ENCODE measurements at places on chromosomes 13 and 19.

GRCh38 chr13:95317039-95317989, 16.1 kb upstream of the ABCC4 start:
- DNase-seq = no peak

DNA sequence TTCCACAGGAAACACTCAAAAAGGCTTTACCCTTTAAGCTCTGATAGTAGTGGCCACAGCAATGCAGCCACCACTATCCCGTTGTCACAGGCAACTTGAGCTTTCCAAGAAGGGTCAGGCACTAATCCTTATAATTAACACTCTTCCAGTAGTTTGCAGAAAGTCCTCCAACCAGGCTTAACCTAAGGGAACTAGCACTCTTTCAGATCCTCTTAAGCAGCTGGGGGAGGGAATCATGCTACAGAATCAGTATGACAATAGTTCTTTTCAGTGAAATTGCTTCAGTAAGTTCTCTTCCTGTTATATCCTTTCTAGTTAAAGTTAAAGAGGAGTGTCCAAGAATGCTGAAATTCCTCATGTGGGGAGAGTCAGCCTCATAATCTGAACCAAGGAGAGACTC, 82.2 kb downstream of the TNFSF11 start:
- DNase-seq = no peak

- peak; percentile 54 for DNase-seq
These were observed 9.2 kb upstream of the FBN3 start for GRCh38 chr19:8158411-8159074.

DNA sequence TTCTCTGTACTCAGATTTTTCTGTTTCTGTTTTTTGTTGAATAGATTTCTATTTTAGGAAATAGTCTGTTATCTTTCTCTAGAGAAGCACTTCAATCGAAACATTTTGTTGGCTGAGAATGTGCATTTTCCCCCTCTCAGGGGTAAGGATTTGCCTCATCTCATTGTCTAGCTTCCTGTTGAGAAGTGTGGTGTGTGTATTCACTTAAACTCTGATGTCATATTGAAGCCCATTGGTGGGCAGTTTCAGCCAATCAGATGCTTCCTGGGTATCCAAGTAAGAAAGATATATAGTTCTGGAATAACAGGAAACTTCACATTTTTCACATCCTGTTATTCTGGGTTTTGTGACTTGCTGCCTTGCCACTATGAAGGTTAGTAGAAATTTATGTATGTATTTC, 87.6 kb downstream of the ARHGEF7 start:
- peak; percentile 65 for DNase-seq

DNA sequence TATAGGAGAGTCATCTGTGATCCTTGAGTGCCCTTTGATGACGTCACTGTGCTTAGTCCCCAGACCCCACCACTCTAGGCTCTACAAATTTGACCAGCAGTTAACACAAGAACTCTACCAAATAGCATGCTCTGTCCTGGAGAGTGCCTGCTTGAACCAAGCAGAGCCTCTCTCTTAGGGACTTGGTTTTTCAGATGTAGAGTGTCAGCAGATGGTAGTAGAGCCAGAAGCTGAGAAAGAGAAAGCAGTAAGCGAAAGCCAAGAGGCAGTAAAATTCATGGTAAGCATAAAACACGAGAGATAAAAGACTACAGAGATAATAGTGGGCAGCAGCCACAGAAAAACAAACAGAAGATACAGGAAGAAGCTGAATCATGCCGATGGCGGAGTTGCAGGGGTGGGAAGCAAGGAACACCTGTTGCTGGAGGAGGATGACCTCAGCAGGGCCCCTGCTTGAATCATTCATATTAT, 193.3 kb downstream of the SLC7A1 start:
- DNase-seq = no peak

- no peak for DNase-seq
These were observed 142.3 kb upstream of the EDNRB start for GRCh38 chr13:78060966-78061365.

- peak; percentile 32 for DNase-seq
These were observed 776 bp downstream of the DNAJC3 start for GRCh38 chr13:95677564-95678266.

DNA sequence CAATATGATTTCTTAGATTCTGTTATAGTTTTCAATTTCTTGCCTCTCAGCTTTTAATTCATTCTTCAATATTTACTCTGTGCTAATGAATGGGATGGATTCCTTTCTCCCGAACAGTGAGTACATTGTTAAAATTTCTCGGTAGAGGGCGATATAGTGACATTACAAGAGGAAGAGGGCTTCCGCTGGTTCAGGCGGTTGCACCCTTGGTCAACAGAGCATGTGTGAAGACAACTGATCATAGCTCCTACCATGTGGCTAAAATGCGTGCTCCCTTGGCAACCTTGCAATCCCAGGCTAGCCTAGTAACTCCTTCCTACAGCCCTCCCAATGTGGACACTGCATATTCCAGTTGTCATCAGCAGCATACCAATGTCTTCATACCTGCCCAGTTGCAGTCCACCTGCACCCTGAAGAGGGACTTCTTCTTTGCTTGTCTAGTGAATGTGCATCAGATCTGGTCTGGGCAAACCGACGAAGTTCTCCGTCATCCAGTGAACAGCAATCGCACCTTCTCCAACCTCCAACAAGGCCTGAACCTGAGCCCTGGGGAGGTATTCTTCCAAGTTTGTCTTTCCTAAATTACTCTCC, 653.0 kb upstream of the GPC6 start:
- DNase-seq = peak; percentile 21

- DNase-seq = no peak
These were observed 16.0 kb downstream of the RFX1 start for GRCh38 chr19:13990085-13990484.

DNA sequence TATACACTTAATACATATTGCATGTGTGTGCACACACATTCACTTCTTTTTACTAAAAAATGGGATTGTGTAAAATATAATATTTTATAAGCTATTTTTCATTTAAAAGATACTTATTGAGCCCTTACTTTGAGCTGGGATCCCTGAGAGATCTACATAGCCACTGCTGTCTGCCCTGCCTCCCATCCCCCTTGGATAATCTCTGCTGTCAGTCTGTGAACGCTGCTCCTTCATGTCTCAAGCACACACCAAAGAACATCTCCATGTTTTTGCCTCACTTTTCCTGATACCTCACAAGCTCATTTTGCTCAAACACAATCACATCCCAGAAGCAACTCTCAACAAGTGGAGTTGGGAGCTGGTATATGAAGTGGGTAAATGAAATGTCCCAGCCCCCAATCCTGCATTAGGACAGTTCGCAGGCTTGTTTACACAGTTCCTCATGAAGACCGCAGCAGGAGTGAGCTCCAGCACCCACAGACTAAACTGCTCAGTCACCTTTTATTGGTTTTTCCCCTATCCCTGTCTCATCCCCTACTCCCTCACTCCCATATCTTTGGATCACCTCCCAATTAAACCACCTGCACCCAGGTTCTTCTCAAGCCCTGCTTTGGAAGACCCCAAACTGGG, 108.3 kb upstream of the FRY start:
- no peak for DNase-seq

GRCh38 chr19:2970201-2970835, 7.0 kb upstream of the TLE6 start:
- DNase-seq = no peak

GRCh38 chr19:13029893-13030292, 34.6 kb downstream of the NFIX start:
- no peak for DNase-seq

DNA sequence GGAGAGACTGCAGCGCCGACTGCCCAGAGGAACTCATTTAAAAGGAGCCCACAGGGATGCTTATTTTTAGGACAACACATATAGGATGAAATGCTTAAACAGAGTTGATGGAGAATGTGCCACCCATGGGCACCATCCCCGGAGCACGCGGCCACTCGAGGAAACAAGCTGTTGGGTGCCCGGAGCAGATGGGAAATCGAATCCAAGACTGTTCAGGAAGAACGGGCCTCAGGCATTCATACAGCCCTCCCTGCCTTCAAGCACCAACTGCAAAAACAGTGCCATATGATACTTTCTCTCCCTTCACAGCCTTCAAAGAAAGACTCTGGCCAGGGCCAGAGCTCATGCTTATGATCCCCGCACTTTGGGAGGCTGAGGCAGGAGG, 40.2 kb downstream of the RAB20 start:
- no peak for DNase-seq

DNA sequence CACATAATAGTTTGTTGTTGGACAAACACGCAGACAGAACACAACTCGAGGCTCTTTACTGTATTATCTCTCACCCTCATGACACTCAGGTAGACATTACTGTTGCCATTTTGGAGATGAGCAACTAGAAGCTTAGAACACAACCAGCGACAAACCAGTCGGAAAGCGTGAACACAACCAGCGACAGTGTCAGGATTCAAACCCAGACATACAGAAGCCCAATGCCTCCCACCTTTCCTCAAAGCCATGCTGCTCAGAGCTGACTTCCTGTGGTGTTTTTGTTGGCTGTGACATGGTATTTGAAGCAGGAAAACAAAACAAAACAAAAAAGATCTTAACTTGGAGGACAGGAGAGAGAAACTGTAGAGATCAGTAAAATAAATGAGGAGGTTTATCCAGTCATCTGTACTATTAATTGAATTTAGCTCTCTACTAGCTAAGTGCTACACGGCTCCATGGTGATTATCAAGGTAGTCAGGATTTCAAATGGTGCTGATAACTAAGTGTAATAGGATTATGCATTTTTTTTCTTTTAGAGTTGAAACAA, 92.1 kb downstream of the STARD13 start:
- DNase-seq = no peak

DNA sequence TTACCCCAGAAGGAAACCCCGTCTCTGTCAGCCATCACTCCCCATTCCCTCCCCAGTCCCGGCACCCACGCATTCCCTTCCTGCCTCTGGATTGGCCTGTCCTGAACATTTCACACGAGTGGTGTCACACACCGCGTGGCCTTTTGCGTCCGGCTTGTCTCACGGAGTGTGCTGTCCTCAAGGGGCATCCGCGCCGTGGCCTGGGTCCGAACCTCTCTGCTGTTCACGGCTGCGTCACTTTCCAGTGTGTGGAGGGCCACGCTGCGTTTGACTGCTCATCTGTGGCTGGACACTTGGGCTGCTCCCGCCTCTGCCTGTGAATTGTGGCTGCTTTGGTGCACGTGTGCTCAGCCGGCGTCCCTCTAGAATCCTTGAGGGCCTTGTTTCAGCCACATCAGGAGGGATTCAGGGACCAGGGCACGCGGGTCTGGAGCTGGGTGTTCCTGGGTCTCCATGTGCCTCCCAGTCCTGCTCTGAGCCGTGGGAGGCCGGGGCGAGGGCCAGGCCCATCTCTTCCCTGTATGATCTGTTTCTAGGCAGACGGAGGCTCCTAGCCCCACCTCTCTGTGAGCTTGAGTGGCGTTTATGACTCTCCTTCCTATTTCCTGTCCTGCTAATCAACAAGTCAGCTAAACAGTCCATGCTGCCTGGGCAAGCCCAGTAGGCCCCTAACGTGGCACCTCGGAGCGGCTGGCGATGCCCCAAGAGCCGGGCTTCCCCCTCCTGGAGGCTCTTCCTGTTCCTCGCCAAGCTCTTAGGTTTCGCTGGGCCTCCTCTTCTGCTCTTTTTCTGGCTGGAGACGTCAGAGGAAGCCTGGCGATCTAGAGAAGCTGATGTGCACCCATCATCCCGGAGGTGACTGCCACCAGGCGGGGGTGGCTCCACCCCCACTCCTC, 8.1 kb downstream of the STK11 start:
- DNase-seq = peak; percentile 96

DNA sequence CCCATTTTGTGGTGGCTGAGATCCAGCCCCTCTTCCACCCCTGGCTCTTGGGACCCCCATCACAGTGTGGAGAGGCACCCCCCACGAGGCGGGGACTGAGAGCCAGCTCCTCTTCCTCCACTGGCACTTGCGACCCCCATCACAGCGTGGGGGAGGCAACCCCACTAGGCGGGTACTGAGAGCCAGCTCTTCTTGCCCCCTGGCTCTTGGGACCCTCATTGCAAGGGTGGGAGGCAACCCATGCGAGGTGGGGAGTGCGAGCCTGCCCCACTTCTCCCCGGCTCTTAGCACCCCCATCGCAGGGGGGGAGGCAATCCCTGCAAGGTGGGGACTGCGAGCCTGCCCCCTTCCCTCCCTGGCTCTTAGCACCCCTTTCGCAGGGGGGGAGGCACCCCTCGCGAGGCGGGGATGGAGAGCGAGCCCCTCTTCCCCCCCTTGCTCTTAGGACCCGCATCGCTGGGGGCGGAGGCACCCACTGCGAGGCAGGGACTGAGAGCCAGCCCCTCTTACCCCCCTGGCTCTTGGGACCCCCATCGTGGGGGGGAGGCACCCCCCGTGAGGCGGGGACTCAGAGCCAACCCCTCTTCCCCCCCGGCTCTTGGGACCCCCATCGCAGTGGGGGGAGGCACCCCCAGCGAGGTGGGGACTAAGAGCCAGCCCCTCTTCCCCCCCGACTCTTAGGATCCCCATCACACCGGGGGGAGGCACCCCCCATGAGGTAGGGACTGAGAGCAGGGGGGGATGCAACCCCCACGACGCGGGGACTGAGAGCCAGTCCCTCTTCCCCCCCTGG, 364.6 kb upstream of the SPRY2 start:
- no peak for DNase-seq

GRCh38 chr19:11446271-11446651, 10.8 kb downstream of the PRKCSH start:
- DNase-seq = no peak

DNA sequence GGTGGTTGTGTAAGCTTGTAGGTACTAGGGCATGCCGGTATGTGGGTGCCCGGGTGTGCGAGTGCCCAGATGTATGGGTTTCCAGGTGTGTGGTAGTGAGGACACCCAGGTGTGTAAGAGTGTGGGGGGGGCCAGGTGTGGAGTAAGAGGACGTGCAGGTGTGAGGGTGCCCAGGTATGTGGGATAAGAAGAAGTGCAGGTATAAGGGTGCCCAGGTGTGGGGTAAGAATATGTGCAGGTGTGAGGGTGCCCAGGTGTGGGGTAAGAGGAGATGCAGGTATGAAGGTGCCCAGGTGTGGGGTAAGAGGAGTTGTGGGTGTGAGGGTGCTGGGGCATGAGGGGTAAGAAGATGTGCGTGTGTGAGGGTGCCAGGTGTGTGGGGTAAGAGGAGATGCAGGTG, 14.3 kb downstream of the MARK4 start:
- no peak for DNase-seq

GRCh38 chr19:42461700-42462324, 19.1 kb upstream of the CXCL17 start:
- DNase-seq = no peak

DNA sequence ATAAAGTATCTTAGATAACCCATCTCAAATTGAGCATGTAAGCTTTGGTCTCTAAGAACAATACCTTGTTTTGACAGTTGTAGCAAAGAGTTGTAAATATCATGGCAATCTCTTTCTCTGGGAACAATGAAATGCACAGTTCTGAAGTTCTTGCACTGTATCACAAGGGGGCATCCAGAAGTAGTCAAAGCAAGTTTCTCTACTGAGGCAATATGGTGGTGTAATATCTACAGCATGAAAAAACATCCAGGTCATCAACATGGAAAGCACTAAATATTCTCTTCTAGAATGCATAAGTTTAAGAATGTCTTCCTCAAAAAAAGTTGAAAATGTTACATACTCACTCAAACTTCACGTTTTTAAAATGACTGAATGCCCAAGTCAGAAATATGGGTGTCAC, 19.6 kb downstream of the MTMR6 start:
- no peak for DNase-seq
